ENCODE measurements at places on chromosomes 16 and 17.

DNA sequence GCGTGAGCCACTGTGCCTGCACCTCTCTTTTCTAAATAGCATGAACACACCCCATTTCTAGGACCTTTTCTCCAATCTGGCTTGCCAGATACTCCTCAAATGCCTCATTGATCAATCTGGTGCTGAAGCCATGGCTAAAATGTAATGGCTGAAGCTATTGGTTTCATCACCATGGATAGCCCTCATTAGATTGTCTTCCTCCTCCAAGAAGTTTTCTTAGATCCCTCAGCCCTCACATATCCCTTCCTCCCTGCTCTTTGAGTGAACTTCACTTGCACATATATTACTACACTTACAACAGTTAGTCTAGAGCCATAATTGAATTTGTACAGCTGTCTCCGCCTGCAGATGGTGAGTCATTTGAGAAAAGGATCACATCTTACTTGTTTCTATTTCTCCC, 77.9 kb upstream of the TOX3 start:
- no peak for DNase-seq

GRCh38 chr17:47615766-47616424, 33.8 kb upstream of the KPNB1 start:
- DNase-seq, result peak; percentile 71

GRCh38 chr16:795580-796229, 4.8 kb downstream of the GNG13 start:
- DNase-seq, result peak; percentile 65

DNA sequence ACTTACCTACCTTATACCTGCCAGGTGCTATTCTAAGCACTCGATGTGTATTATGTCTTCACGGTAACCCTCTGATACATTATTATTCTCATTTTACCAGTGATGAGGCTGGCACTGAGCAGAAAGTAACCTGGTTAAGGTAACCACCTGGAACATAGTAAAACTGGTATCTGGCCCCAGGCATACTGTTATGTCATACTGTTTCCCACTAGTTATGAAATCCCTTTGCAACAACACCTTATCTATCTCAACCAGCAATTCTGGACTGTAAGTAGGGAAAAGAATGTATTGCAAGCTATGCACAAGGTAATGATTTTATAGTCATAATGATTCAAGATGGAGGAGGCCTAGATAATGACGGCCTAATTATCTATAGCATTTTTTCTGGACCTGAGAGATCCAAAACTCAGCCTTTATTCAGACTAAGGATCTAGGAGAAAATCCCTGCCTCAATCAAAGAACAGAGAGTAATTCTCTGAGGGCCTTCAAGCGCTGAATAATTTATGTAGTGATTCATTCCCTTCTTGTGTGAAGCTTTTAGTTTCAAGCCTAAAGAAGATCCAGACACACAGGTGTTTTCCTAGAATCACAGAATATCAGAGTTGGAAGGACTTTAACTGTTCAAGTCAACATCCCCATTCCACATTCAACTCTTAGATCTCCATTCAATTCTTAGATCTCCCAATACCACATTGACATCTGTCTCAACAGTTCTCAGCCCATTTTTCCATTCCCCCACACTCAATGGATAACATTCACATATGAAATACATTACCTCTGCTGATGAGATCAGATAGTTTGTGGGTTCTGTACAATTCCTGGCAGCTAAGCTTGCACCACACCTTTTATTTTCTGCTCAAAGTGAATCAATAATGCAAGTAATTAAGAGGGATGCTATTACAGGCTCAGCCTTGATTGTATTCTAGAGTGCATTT, 14.9 kb upstream of the MMD start:
- peak; percentile 43 for DNase-seq

DNA sequence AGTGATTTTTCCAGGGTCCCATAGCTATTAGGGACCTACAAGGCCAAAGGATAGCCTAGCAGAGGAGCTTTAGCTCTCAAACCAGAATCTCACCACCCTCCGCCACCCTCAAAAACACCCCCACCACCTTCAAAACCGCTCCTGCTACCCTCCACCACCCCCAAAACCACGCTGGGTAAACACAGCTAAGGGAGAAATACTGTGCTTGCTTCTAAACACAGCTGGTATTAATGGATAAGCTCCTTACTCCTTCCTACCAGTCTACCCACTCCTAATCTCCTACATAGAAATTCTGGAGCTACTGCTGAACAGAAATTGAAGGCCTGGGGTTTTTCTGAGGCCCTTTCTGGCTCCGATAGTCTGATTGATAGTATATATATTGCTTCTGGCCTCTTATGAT, 2.2 kb upstream of the LPCAT2 start:
- no peak for DNase-seq

- DNase-seq, result peak; percentile 10
Observed at GRCh38 chr16:19338335-19338734, 52.8 kb downstream of the CLEC19A start.

DNA sequence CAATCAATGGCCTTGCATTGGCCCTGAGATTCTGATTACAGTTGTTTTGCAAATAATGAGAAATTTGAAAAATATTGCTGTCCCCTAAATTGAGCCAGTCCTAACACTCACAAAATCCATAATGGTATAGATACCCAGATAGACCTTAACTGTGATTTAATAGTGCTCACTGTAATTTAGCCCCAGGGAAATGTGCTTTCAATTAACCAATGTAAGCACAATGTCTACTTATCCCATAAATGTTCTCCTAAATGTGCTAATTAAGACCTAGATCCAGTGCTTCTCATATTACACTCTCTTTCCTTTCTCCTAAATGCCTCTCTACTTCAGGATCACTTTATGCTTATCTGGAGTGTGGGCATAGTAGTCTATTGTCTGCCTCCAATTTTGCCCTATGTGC, 417.8 kb upstream of the CCL2 start:
- DNase-seq, result no peak

DNA sequence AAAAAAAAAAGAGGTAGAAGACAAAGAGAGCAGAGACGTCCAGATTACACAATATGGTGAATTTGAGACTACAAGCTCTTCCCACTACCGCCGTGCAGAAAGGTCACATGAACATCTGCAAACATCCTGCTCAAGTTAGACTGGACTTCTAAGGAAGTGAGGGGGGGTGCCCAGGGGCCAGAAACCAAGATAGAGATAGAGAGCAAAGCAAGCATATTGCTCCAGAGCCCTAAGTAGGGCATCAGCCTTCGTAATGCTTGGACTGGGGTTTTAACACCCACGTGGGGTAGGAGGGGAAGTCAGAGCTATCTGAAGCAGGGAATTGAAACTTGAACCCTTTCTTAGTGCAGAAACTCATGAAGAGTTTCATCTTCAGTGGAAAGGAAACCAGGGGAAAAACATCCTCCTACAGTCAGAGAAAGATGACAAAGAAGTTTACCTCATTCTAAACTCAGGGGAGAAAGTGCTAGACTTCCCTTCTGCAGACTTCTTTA, 8.7 kb downstream of the CLEC19A start:
- peak; percentile 40 for DNase-seq

DNA sequence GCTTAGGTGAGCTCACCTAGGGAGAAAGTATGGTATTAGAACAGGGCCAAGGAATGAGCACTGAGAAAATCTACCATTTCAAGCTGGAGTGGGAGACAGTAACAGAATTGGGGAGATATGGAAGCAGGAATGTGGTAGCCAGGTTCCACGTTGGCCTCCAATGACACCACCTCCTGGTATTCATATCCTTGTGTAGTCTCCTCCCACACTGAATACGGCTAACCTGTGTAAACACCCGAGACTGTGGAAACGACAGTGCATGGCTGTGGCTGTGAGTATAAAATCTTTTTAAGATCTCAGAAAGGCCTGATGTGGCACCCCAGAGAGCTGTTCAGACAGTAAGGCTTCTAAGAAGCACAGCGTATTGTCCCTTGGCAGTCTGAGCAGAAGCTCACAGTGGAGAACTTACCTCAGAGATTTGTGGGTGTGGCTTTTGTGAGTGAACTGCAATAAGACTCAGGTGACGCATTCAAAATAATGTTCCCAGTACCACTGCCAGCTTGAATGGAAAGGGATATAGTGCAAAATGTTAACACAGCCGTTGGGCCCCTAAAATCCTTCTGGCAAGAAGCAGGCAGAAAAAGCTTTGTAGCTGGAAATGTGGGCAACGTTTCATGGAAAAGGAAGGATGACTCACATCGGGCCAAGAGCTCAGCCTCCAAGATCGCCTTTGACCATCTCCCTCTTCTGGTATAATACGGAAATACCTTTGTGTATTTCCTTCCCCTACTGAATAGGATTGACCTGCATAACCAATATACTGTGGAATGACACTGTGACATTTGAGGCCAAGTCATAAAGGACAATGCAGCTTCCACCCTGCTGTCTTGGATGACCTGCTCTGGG, 14.4 kb downstream of the SDR42E1 start:
- DNase-seq, result peak; percentile 26

DNA sequence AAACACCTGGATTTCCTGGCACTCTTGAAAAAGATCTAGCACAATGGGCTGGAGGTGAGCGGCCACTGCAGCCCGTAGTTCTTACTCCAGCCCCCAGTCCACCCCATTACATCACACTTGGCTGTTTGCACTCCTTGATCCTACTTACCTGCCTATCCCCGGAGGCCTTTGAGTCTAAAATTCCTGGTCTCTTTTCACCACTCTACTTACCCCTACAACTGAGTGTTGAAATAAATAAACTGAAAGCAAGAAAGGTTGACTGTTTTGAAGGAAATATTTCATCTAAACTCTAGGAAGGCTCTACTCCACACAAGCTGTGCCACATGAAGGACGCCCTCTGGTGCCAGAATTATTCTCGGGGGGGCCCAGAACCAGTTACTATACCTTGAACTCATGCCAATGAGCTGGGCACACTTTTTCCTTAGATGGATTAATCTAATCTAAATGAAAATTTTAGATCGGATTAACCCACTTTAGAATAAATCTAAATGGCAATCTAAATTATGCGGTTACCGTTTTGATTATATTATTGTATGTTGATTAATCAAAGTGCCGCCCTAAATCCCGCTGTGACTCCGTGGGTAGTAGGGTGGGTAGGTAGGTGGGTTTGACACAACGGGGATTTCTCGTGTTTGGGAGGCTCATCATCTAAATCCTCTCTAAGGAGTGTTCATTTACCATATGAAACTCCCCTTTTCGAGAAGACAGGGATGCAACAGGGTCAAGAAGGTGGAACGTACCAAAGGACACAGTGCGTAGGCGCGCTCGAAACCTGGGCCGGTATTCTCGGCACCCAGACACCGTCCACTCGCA, 651 bp upstream of the EIF1 start:
- peak; percentile 83 for DNase-seq

GRCh38 chr17:73906896-73907870, 262.9 kb upstream of the SDK2 start:
- DNase-seq, result no peak

GRCh38 chr16:768428-768827, 7.9 kb downstream of the MSLN start:
- no peak for DNase-seq

GRCh38 chr16:85173981-85174751, 61.9 kb upstream of the CIBAR2 start:
- DNase-seq, result peak; percentile 76

DNA sequence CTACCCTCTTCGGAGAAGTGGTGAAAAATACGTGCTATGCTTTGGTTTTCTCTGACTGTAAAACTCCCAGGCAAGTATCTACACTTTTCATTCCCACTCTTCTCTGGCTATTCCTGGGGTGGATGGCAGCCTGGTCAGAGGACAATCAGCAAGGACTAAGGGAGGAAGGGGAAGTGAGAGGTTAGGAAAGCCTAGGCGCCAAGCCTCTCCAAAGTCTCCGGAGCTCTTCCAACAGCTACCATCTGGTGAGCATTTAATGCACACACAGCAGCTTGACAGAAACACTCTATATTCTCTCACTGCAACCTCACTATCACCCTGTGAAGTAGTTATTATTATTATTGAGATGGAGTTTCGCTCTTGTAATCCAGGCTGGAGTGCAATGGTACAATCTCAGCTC, 65.1 kb downstream of the WSCD1 start:
- no peak for DNase-seq

GRCh38 chr16:7964744-7965143, 625.6 kb downstream of the TMEM114 start:
- DNase-seq, result no peak

GRCh38 chr17:31357839-31358394, 33.6 kb upstream of the RAB11FIP4 start:
- DNase-seq, result no peak

- DNase-seq, result no peak
Observed at GRCh38 chr17:50141745-50142110, 8.7 kb downstream of the PPP1R9B start.

DNA sequence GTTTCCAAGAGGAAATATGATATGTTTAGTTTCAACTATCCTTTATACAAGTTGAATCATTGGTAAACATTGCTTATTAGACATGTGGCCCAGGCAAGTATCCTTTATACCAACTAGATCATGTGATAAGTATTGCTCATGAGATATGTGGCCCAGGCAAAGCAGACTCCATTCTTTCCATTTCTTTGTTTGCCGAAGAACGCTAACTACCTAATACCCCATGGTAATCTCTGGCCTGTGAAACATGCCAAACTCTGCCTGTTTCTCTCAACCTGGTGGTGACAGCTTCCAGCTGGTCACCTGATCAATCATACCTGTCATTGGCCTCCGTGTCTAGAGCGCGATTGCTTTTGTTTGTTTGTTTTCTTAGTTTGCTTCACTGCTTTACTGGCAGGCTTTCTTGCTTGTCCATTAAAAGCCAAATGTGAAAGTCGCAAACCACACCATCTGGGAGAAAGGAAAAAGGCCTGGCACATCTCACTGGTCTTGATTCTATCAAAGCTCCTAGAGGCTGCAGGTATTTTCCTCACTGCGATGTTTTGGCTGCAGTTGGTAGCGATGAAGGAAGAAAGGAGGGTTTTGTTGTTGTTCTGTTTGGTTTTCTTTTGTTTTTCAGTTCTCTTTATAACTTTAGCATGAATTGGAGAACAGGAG, 686.2 kb downstream of the KCNJ2 start:
- peak; percentile 48 for DNase-seq

DNA sequence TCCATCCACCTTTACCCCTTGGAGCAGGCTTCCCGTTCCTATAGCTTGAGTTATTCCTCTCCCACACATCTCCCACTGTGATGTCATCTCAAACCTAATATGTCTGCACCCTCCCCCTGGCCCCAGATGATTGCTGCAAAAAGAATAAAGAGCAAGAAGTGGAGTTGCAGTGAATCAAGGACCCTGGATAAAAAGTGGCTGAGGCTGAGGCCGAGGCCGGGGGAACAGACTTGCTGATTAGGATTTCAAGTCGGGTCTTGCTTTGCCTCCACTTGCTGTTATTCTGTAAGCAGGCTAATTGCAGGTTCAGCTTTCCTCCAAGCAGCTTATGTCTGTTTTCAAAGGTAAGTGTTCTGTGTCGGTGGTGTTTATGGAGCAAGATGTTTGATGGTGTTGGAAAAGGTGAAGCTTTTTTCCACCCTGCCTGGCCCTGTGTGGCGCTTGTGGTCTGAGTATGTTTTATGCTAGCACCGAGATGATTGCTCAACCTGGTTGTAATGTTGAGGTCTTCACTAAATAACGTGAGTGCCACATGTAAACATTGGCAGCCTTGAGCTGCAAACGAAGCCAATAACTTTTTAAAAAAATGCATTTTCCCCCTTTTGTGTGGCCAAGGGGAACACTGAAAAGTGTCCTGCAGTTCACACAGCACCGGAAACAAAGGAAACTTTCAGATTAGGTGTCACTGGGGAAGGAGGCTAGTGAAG, 15.4 kb downstream of the HS3ST3B1 start:
- no peak for DNase-seq

Data from T47D (cell line).